ENCODE measurements at places on chromosomes 4 and X.

- DNase-seq: no peak
Observed at GRCh38 chrX:2397229-2398063, 103.3 kb downstream of the DHRSX start.

GRCh38 chr4:127069675-127070074 lies 563.1 kb upstream of the INTU start:
- DNase-seq: no peak

GRCh38 chrX:96576368-96576767 lies 108.3 kb upstream of the DIAPH2 start:
- no peak for DNase-seq

DNA sequence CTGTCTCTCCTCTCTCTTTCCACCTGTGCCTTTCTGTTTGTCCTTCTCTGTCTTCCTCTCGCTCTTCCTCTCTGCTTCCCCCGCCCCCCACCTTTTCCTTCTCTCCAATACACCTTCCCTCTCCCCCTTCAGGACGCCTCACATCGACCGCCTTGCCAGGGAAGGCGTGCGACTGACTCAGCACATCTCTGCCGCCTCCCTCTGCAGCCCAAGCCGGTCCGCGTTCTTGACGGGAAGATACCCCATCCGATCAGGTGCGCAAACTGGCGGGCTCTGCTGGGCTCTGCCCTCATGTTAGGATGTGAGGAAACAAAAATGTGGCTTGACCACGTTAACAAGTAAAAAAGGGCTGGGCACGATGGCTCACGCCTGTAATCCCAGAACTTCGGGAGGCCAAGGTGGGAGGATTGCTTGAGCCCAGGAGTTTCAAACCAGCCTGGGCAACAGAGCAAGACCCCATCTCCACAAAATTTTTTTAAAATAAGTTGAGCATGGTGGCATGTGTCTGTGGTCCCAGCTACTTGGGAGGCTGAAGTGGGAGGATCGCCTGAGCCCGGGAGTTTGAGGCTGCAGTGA lies 35.2 kb downstream of the ARSF start:
- DNase-seq: no peak

DNA sequence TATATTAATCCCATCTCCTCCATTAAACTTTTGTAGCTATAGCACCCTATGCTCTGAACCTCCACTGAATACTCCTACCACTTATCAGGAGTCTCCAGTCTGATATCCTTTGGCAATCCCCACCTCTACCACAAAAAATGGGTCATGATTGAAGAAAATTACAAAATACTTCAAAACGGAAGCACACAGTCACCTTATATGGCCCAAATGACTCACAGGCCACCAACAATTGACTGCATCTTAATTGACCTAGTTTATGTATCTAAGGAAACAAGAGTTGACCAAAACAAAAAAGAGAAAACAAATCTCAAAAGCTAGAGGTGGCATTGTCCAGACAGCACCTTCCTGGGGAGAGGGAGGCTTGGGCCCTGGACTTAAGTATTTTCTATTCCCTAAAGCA lies 120.0 kb upstream of the DIAPH2 start:
- no peak for DNase-seq

DNA sequence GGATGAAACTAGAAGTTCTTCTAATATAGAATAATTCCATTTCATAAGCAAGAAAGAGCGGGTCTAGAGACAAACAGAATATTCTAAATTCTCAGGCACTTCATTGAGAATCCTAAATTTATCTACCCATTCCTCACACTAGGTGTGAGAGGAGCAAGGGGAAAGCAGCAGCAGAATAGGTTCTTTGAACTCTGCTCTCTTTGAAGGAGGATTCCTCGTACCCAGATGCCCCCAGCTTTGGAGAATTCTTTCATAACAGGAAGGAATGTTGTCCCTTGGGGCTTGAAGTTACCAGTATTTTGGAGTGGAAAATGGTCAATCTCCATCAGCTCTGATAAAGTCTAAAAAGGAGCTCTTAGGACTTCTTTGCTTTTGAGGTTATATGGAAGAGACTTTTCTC lies 59.7 kb upstream of the RASGEF1B start:
- no peak for DNase-seq

GRCh38 chrX:110250847-110251246 lies 67.0 kb downstream of the AMMECR1 start:
- DNase-seq: no peak

DNA sequence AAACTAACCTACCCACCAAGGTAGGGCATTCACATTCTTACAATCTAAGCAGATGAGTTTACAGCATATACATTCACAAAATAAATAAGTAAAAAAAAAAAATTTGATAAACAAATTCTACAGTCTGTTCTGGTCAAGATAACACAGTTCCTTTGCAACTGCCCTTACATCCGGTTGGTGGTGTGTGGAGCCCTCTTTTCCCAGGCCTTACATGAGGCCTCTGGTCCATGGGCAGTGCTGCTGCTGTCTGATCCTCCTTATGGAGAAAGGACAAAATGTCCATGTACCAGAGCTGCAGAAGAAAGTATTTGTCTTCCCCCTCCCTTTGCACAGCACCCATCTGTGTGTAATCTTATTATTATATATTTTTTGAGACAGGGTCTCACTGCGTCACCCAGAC lies 2.2 kb upstream of the SEPTIN11 start:
- no peak for DNase-seq

- no peak for DNase-seq
Observed at GRCh38 chr4:73021634-73022033, 47.9 kb downstream of the COX18 start.

GRCh38 chrX:132088864-132089263 lies 39.0 kb downstream of the FRMD7 start:
- no peak for DNase-seq

DNA sequence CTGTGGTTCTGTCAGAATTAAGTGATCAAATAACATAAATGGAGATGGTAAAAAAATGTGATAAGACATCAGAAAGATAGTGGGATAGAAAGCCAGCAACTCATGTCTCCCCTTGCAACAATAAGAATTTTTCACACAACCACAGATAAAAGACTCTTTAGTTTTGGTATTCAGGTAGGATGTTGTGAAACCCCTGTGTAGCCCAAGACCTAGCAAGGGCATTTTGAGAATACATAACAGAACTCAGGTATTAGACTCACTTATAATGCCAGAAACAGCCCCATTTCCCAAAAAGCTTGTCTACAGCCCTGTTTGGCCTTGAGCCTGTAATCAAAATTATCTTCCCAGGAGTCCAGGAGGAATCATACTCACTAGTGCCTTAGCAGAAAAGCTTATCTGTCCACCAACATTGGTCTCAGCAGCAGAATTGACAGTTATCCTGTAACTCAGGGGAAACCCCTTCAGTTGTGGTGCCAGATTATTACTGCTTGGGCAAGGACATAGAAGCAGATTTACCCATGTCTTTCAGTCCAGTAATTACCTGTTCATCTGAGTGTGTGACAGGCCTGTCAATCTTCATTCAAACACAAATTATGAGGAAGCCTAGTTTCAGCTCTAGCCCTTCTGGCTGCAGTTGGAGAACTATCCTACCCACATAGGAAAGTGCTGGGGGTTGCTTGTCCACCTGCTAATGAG lies 41.0 kb upstream of the UGT2B17 start:
- no peak for DNase-seq

GRCh38 chr4:141957416-141957815 lies 321.0 kb downstream of the IL15 start:
- DNase-seq: no peak

DNA sequence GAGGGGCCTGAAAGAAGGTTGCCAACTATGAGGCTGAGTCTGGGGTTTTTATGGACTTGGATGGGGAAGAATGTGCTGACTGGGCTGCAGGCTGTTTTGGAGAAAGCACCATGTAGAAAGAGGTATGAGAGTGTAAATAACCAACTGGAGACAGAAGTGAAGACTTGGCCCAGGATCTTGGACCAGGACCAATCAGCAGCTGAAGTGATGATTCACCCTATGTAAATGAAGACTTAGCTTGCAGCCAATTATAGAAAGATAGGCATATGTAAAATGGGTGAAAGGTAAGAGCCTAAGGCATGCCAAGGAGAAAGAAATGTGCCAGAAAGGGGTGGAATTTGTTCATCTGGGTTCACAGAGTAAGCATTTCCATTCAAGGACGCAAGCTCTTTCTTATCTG lies 856.7 kb upstream of the PRKX start:
- DNase-seq: no peak

- no peak for DNase-seq
Observed at GRCh38 chr4:22932326-22932725, 239.6 kb downstream of the GBA3 start.
